ENCODE measurements at places on chromosomes 5 and 9. TPM values are rescaled to one million over a fixed set of nuclear protein-coding genes. Genes with fewer than 3 reads are reported as not detected.

Gene ARSK
- total RNA-seq, result 6.5 TPM

Gene SERF1A
- 8.6 TPM for total RNA-seq

Gene ZNF782
- 3.2 TPM for total RNA-seq

Gene CD72
- total RNA-seq, result 0.49 TPM

Gene PCDHB8
- total RNA-seq, result 0.25 TPM

Gene LRRC70
- total RNA-seq, result 0.16 TPM

Gene ASPN
- total RNA-seq, result not detected

Gene CDC25C
- total RNA-seq, result 20.2 TPM

Gene C5orf58
- not detected for total RNA-seq

Gene FRRS1L
- 0.33 TPM for total RNA-seq

Gene ANKRD31
- not detected for total RNA-seq

Gene GRM6
- total RNA-seq, result not detected

Gene IGFBPL1
- total RNA-seq, result 1.8 TPM

Gene LCP2
- not detected for total RNA-seq

Gene GRXCR2
- total RNA-seq, result not detected

Gene TUBB4B
- total RNA-seq, result 1,107 TPM
